ENCODE measurements at places on chromosomes 6 and 20. TPM values are rescaled to one million over a fixed set of nuclear protein-coding genes. Genes with fewer than 3 reads are reported as not detected.

The TP53INP2 gene
- 4.8 TPM for total RNA-seq

The SIM1 gene
- total RNA-seq, result 6.0 TPM

The COX4I2 gene
- total RNA-seq, result 0.94 TPM

The TPD52L1 gene
- 26.8 TPM for total RNA-seq

The NKX2-2 gene
- 2.0 TPM for total RNA-seq

The PET117 gene
- total RNA-seq, result 7.3 TPM

The OVOL2 gene
- total RNA-seq, result 4.2 TPM

The BHLHE23 gene
- not detected for total RNA-seq

All from pancreas (tissue), 10 donors.